ENCODE measurements at places on chromosomes 2 and 18.
A peak's percentile ranks its signal among the peaks of the same experiment; 100 is the strongest.

DNA sequence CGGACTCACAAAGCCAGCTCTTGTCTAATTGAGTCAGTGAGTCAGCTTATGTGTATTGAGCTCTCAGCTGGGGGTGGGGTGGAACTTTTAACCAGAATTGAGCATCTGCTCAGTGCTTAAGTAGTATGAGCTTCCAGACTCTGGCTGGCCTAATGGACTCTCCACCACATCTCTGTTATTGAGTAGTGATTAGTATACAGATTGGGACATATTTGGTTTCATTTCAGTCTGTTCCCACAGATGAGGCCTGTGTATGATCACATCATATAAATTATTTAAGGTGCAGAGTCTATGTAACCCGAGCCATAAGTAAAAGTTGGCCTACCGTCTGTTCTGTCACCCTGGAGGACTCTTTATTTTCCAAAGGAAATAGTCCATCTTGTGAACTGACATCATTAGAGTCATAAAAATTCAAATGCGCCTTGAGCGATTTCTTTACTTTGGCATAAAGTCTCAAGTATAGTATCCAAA is 152.1 kb downstream of the THSD7B start:
- no peak for DNase-seq

DNA sequence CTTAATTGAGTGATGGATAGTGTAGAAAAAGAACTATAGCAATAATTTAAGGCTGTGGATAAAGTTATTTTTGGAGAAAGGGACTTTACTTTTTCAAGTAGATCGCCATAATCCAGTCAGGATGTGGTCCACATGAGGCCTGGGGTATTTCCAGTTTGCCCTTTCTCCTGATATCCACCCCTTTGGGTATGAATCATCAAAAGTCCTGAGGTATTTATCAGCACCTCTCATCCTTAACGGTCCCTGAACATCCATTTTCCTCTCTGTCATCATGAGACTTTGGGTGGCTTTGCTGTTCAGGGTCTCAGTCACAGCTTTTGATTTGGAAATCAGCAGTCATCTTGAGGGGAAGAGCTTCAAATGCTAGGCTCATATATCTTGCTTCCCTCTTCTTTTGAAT is 39.3 kb upstream of the ELAC1 start:
- DNase-seq: no peak

- DNase-seq: no peak
Measured at GRCh38 chr2:156908825-156909224, 348.7 kb upstream of the GALNT5 start.

- DNase-seq: no peak
Measured at GRCh38 chr2:136206613-136207012, 88.7 kb upstream of the CXCR4 start.

DNA sequence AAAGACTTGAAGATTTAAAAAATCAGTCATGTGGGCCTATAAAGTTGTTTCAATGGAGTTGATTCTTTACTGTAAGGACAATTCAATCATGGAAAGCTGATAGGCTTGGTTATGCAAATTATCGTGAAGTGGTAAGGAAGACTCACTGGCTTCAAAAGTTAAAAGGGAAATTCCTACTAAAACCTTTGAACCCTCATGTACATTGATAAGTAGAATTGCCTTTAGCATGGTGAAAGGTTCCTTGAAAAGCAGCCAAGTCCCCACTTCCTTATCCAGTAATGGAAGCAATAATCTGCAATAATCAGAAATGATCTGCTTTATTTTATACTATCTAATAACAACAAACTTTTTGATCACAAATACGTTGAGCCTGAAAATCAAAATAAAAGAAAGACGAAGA is 14.4 kb upstream of the CCL20 start:
- no peak for DNase-seq

GRCh38 chr2:176637486-176638166 is 368.4 kb downstream of the MTX2 start:
- DNase-seq: no peak

DNA sequence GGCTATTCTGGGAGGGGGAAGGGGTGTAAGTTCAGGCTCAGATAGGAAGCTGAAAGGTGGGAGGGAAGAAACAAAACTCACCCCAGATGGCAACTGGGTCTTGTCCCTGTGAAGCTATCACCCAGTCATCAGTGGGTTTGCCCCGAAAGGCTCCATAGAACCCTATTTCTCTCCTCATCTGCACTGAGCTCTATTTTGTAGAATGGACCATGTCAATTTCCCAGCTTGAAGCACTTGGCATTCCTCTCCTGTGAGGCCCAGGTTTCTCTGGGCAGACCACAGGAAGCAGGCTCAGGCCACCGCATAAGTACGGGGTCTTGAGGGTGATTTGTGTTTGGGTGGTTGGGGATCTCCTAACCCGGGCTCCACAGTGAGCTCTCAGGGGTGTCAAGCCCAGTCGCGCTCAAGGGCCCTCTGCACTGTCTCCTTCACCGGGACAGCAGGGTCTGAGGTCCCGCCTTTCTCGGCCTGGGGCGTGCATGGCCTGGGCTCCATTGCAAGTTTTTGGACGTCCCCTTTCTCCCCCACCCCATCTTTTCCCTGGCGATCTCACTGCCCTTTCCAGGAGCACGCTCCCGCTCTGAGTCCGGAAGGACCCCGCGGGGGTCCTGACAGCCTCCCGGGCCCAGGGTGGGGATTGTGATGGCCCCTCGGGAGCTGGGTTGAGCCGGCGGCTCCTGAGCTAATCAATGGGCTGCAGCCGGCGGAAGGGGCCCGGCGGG is 27.3 kb upstream of the NOTO start:
- DNase-seq: no peak

- no peak for DNase-seq
Measured at GRCh38 chr2:111622859-111623258, 261.1 kb downstream of the ANAPC1 start.

DNA sequence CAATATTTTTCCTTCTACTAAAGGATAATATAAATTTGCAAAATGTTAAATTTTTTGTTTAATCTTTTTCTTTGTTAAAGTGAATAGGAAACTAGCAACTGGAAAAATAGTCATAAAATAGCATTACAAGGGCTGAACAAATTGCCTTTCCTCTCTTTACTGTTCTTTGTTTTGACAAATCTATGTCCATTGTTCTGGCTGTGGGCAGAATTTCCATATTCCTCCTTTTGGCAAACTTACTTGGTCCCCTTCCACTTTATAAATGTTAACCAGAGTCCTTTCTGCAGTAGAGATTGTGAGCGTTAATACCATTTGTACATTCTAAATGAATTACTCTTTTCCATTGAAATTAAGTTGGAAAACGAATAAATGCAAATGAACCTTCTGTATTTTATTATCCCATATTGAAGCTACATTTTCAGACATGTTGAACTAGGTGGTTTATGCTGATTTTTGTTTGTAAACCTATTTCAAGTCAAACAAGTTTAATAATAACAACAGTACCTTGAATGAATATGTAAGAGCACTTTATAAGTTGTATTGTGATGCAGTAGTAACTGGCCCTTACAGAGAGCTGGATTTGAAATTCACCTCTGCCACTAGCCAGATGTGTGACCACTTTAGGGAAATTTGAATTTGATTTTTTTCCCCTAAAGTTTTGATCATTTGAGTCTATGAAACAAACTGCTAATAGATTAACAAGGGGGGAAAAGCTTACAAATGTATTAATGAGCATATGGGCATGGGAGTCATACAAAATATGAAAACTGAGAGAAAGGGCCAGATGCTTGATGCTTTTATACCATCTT is 3.3 kb downstream of the RNF125 start:
- DNase-seq: no peak

DNA sequence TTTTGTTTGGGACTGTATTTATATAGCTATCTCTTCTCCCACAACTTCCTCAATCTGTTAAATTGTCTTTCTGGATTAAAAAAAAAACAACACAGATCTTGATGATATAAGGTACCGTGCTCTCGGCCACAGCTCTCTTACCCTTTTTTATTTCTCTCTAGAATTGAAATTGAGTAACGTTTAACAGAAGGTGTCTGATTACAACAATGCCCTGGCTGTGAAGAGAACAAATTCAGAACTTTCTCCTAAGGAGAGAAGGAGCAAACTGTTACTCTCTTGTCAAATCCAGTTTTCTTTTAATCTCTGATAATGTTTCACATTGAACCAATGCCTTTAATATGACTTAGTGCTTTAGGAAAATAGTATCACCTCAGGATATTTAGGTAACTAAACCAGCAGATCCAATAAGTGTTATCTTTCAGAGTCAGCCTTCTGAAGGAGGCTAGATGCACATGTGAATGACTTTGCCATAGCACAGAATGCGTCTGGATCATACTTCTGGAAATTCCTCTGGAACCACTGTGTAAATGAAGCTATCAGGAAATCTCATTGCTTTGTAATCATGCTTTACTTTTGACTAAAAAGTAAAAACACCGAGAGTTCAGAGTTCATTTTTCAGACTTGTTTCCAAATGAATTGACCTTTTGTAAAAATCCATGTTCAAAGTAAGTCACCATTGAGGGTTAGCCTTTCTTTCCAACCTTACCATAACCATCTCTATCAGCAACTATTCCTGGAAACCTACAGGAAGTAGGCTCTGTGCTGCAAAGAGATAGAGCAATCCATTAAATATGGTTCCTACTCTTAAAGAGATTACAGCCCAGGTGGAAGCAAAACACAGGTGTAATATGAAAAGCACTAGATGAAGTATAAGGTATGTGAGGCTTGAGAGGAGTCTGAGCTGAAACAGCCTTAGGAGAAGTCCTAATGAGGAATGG is 147.0 kb upstream of the OSR1 start:
- DNase-seq: no peak

DNA sequence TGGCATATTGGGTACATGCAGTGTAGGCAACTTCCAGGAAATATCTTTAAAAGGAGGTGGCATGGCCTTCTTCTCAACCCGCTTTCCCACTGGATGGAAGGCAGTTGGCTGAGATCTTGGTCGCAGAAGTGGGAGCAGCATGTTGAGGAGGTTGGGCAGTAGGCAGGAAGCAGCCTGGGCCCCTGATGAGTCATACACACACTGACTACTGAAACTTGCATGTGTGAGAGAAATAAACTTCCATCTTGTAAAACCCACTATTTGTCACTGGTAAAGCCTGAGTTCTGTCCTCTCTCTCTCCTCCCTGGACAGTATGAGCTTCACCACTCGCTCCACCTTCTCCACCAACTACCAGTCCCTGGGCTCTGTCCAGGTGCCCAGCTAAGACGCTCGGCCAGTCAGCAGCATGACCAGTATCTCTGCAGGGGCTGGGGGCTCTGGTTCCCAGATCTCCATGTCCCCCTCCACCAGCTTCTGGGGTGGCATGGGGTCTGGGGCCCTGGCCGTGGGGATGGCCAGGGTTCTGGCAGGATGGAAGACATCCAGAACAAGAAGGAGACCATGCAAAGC is 233.8 kb upstream of the SPRED2 start:
- DNase-seq: no peak

DNA sequence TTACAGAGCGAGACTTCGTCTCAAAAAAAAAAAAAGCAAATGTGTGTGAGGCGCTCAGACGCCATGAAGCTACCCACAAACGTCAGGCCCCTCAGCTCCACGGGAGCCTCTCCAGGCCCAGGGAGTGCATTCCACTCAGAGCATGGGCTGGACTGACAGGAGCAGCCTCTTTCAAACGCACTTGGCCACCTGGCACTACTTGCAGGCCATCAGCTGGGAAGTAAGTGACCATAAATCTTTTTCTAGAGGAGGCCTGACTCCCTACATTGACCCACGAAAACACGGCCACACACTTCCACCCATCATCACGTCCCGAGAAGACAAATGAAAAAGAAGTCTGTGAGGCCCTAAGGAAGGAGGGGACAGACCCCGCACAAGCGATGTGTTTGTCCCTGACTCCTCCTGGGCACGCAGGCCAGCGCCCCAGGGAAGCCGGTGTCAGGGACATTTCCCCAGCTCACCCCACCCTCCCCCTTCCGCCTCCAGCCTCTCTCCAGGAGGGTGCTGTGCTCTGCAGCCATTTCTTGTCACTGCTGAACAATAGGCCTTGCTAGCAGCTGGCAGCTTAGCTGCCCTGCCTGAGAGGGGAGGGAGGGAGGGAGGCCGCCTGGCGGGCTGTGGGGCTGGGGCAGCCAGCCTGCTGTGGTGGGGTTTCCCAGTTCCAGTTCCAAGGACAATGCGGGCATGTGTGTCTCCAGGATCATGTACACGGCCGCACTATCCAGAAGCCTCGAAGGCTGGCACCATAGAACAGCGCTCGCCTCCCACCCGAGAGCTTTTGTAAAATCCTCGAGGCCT is 26.6 kb downstream of the SERTAD2 start:
- no peak for DNase-seq

DNA sequence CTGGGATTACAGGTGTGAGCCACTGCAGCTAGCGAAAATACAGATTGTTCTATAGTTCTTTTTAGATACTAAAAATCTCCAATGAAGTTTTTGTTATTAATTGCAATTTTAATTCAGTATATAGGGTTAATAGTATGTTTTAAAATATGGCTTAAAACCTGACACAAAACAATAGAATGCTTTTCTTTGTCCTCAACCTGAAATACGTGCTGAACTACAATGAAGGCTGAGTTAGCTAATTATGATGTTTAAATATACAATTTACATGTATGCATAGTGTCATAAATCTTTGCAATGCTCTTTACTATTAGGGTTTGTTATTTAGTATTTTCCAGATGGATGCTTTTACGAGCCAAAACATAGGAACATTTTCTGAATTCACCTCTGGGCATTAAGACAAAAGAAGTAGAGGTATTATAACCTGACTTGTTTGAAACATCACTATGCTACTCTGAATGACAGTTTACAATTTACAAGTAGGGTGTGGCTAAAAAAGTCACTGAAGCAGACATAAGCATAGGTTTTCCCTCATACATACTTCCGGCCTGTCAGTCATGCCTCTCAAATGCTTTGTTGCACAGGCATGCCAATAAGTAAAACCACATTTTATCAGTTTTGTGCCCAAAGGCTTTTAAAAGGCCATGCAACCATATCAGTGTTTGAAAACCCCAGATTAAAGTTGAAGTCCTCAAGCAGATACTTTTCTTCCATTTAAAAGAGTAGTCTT is 168.3 kb downstream of the OTX1 start:
- no peak for DNase-seq

GRCh38 chr2:230343747-230344146 is 16.8 kb downstream of the SP140L start:
- DNase-seq: no peak

GRCh38 chr2:64865073-64865830 is 123.9 kb upstream of the SLC1A4 start:
- peak; percentile 56 for DNase-seq

DNA sequence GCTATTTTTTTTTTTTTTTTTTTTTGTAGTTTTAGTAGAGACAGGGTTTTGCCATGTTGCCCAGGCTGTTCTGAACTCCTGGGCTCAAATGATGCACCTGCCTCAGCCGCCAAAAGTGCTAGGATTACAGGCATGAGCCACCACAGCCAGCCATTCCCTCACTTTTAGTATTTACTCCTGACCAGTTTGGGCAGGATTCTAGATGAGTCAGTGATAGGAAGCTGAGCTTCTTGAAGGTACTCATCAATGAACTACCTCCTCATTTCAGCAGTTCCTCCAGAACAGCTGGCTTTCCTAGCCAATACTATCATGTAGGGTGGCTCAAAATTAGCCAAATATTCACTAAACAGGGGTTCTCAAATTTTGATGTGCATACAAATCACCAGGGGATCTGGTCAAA is 57.2 kb downstream of the CYBRD1 start:
- no peak for DNase-seq

GRCh38 chr2:15432642-15433256 is 128.4 kb downstream of the NBAS start:
- no peak for DNase-seq
